Midbrain (tissue), 1 donor: ENCODE measurements at places on chromosomes 6 and 20.

GRCh38 chr20:31630187-31630790 lies 7.4 kb upstream of the COX4I2 start:
- DNase-seq = no peak

DNA sequence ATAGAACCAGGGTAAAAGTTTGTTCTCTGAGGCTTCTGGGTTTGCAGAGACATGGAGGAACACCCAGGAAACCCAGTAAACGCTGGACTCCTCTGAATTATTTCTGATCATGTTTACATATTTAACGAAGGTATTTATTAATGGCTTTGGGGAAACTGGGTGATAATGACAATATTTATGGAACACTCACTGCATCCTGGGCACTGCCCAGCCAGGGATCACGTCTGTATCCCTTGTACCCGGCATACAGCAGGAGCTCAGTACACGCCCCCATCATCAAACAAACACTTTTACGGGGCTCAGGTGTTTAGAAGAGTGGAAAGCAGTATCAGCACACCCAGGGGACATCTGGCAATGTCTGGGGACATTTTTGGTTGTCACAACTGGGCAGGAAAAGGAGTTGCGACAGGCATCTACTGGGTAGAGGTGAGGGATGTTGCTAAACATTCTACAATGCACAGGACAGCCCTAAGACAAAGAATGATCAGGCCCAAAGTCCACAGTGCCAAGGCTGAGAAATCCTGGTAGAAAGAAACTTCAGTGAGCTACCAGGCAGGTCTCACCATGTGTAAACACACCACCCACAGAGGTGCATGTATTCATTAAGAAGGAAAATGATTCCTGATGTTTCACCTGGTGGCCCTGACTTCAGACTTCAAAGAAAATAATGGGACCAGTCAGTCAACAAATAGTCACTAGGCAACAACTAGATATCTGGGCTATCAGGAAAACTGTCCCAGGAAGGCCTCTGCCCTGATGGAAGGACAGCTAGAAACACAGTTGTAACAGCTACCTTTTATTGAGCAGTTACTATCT lies 35.3 kb downstream of the ZMYND8 start:
- DNase-seq = no peak

GRCh38 chr6:35468980-35469750 lies 964 bp downstream of the RPL10A start:
- peak; percentile 6 for DNase-seq

DNA sequence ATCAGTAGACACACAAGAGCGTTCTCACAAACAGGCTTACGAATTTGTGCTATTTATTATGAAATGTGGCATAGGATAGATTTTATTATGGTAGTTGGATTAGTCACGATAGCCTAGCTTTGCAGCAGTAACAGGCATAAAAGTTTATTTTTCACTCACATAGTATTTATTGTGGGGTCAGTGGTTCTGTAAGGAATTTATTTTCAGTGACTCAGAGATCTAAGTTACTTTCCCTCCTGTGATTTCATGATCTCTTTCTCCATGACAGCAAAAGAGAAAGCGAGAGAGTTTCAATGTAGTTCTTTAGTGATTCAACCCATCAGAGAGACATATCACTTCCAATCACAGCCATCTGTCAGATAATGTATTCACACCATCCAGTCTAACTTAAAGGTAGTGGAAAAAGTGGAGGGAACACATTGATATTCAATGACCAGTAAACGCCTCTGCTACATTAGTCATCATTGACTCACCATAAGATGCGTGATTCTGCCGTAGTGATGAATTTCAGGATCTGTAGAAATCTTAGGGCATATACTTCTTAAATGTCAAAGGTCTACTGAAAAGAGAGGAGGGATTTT lies 605.5 kb downstream of the HDGFL1 start:
- no peak for DNase-seq

DNA sequence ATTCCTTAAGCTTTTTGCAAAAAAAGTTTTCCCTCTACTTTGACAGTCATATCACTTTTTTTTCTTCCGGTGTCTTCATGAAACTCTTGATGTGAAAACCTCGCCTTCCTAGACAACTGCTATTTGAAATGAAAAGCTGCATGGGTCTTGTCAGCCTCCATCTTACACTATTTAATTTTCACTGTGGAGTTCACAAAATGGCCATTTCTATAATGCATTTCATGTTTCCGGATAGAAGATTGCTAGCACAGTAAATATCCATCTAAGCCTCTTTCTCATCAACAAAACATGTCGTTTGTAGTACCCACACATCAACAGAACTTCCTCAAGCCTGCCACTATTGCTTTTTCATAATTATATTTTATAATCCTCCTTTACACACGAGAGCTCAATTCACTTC lies 204.9 kb upstream of the ID4 start:
- no peak for DNase-seq

DNA sequence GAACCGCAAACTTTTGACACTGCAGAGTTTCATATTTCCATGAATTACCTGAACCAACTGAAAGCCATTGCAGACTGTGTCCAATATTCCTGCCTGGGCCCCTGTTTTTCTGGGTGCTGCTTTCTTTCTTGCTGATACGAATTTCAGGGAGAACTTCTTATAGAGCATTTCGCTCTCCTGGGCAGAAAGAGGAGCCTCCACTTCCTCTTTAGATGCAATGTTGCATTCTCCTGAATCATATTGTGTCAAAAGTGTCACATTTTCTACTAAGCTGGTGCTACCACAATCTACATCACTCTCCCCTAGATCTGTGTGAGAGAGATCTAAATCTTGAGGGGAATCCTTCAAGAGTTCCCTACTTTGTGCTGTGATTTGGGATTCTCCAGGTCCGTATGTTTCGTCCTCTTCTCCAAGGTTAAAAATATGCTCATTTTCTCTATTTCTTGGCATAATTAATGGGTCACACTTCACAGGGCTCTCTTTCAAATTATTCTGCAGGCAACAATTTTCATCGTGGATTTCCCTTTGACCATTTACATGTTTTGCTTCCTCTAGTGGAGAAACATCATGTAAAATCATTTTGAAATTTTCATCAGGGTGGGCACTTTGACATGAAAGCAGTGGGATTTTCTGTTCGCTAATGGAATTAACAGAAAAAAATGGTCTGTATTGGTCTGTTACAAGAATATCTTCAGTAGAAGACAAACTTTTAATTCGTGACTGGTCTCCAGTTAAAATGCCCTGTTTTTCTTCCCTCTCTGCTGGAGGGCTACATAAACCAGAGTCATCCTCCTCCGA lies 102.3 kb downstream of the DST start:
- DNase-seq = no peak

DNA sequence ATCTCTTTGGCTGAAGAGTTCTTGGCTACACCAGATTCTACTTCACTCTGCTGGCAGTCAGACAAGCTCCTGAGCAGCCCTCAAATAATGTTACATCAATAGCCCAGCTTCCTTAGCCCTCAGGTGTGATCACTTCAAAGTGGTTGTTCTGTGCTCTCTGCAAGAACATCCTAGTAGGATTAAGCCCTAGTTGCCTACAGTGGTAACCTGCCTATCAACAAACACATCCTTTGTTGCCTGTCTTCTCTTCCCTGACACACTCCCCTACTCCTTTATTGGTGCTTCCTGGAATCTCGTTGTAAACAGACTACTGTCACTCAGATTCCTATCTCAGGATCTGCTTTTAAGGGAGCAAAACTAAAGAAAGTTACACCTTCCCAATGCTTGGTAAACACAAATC lies 45.1 kb upstream of the TASP1 start:
- DNase-seq = no peak

GRCh38 chr20:4897600-4897999 lies 103.7 kb downstream of the SLC23A2 start:
- peak; percentile 17 for DNase-seq

DNA sequence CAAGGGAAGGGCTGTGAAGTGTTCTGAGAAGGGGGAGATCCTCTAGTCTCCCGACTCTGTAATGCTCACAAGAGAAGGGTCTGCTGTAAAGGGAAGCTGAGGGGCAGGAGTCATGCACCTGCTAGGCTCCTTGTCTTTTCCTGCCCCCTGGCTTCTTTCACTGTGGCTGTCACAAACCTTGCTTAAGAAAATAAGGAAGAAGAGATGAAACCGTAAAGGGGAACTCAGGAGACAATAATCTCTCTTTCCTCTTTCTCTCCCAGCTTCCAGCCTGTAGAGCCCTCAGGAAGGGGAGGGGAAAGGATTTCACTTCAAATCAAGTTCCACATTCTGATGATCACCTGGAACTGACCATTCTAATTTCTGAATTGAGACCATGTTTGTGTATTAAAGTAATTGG lies 26.3 kb downstream of the SLC13A3 start:
- no peak for DNase-seq

GRCh38 chr6:111846492-111847409 lies 26.5 kb downstream of the FYN start:
- no peak for DNase-seq
